ENCODE measurements at places on chromosomes 16 and 17.

- no peak for DNase-seq
Measured at GRCh38 chr16:48409839-48410632, 24.8 kb upstream of the SIAH1 start.

GRCh38 chr16:74623214-74623838, 16.4 kb upstream of the GLG1 start:
- DNase-seq: no peak

DNA sequence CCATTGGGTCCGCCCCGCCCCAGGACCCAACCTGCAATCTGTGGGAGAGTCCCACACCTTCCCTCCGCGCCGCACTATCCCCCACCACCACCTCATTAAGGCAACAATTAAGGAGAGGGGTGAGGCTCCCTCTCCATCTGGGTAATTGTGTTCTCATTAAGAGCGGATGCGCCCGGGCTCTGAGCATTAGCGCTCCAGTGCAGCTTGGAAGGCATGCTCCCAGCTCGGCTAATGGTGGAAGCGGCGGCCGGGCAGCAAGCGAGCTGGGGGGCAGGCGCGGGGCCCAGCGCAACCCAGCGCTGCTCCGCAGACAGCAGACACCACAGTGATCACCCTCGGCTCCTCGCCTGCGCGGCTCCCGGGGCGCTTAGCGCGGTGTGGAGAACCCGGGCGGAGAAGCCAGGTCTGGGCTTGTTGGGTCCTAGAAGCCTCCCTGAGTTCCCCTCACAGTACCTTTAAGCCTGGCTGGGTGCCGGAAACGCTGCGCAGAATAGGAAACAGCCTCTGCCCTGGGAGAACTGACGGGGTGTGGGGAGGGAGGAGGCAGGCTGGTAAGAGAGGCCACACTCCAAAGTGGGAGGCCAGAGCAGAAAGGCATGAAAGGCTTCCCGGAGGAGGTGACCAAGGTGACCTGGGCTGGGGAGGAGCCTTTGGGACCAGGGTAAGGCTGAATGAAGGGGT, 6.4 kb downstream of the CBLN1 start:
- DNase-seq: no peak

GRCh38 chr17:8186787-8187516, 3.0 kb downstream of the BORCS6 start:
- DNase-seq: peak; percentile 90

DNA sequence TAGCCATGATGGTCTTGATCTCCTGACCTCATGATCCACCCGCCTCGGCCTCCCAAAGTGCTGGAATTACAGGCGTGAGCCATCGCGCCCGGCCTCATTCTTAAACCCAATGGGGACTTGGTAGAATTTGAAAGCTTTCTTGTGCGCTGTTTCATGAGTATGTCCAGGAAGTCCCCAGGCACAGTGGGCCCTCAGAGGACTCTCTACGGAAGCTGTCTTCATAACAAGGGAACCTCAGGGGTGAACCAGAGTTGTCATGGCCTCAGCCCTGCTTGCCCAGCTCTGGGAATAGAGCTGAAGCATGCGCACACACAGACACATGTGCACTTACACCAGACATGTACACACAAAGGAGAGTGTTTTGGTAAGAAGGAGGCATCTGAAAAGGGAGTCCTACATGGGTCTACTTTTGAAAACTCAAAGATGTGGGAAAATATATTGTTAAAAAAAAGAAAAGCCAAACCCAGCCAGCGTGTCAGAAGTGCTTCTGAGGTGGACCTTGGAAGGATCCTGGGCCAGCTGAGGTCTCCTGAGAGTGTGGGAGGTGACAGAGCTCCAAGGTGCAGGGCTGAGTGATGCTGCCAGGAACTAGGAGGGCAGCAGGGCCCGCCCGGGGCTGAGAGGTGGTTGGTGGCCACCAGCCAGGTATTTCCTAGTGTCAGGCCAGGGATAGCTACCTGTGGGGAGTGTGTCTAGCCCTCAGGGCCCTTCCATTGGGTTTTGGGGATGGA, 54.6 kb downstream of the EPN2 start:
- DNase-seq: no peak

DNA sequence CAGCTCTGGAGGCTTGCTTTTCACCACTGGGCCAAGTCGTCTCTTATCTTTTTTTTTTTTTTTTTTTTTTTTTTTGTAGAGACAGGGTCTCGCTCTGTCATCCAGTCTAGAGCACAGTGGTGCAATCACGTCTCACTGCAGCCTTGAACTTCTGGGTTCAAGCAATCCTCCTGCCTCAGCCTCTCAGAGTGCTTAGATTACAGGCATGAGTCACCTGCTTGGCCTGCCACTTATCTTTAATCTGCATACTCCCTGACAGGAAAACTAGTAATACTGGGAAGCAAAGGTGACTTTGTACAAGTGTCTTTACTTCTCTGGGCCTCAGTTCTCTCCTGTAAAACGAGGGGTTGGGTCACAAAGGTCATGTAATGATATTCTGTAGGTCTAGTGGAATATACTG, 15.0 kb downstream of the NTN1 start:
- no peak for DNase-seq

DNA sequence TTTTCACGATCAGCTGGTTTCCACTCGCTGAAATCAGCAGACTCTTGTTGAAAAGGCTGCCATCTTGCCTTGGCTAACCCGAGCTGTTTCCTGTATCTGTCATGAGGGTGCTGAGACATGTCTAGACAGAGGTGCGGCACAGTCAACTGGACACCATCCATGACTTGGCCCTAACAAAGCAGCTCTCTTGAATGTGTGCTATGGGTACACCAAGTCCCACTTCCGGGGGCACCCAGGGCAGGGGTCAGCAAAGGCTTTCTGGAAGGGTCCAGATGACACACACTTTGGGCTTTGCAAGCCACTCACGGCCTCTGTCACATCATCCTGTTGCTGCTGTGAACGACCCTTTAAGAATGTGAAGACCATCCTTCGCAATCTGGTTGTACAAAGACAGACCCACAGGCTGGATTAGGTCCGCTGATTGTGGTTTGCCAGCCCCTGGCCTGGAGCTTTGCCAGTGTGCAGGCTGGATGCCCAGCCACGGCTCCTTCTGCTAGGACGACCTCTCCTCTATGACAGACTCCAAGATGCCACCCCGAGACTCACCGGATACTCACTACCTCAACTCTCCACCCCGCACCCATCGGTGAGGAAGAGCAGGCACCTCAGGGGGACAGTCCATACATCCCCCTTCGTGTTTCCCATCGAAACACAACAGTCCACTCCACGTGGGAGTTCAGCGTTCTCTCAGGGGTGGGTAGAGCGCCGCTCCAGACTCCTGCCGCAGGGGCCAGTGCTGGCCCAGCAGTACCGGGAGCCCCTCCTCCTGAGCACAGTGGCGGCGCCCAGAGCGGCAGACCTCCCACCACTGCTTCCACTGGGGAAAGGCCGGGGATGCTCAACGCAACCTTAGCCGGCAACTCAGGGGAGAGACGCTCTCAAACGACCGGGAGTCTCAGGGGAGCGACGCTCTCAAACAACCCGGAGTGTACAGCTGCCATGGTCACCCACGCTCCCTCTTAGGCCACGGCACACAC, 123.5 kb downstream of the ANKRD11 start:
- no peak for DNase-seq

DNA sequence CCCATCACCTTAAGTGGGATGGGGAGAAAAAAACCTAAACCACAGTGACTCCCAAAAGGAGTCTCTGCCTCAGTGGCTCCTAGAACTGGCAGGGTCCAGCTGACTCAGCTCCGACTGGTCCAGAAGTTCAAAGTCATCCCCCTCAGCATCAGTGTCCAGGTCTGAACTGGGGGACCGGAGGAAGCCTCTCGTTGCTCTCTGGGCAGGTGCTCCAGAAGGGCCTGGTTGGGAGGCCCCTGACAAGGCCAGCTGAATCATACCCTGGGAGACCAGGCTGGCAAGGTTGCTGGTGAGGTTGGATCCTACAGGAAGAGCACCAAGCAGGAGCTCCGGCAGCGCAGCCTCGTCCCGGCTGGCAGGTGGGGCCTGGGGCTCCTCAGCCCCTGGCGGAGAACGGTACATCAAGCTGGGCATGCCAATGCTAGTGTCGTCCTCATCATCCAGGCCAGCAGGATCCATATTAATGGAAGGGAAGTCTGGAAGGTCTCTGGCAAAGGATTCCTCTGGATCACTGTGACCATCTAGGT, 4.3 kb upstream of the PSMC3IP start:
- no peak for DNase-seq

DNA sequence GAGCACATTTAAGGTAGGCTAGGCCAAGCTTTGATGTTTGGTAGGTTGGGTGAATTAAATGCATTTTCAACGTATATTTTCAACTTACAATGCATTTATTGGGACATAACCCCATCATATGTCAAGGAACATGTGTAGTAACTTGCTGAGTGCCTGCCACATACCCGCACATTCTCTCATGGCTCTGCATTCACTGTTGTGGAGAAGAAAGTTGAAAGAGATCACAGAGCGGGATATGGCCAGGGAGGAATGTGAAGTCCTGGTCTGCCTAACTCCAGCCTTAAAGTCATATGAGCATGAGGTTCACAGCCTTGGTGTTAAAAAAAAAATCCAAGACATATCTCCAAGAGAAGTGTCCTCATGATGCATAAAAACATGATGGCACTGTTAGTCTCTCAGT, 79.1 kb downstream of the CFDP1 start:
- no peak for DNase-seq

DNA sequence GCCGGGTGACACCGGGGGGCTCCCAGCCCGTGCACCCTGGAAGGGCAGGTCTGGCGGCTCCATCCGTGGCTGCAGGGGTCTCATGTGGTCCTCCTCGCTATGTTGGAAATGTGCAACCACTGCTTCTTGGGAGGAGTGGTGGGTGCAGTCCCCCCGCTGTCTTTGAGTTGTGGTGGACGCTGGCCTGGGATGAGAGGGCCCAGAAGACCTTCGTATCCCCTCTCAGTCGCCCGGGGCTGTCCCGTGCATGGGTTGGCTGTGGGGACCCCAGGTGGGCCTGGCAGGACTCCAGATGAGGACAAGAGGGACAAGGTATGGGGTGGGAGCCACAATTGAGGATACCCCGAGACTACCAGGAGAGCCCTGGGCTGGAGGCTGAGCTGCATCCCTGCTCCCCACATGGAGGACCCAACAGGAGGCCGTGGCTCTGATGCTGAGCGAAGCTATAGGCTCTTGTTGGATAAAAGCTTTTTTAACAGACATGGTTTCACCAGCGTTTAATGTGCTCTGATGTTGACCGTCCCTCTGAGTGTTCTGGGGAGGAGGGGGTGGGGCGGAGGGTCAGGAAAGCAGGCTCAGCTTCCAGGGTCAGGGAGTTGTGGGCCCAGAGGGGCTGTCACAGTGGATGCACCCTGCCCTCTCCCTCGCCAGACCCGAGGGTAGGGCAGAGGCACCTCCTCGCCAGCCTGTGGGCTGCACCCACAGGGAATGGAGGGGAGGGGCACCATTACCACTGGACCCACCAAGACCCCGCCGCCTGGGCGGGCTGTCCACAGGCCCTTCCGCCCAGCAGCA, 5.4 kb downstream of the SPATA2L start:
- no peak for DNase-seq

- no peak for DNase-seq
Measured at GRCh38 chr16:83579436-83579835, 228.3 kb upstream of the HSBP1 start.

DNA sequence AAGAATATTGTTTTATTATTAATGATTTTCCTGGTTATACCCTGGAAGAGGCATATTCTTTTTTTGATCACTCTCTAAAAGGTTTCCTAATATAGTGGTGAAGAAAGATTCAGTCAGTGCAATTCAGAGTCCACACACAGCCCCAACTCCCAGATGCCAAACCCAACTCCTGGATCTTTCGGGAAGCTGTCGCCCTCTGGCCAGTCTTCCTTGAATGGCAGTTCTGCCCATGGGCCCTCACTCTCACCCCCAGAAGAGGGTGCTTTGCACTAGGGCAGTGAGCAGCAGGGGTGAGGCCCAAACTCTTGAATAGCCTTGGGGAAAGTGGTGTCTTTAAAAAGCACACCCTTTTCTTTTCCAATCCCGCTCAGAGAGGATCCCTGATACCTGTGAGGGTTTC, 11.0 kb downstream of the KRT32 start:
- no peak for DNase-seq

DNA sequence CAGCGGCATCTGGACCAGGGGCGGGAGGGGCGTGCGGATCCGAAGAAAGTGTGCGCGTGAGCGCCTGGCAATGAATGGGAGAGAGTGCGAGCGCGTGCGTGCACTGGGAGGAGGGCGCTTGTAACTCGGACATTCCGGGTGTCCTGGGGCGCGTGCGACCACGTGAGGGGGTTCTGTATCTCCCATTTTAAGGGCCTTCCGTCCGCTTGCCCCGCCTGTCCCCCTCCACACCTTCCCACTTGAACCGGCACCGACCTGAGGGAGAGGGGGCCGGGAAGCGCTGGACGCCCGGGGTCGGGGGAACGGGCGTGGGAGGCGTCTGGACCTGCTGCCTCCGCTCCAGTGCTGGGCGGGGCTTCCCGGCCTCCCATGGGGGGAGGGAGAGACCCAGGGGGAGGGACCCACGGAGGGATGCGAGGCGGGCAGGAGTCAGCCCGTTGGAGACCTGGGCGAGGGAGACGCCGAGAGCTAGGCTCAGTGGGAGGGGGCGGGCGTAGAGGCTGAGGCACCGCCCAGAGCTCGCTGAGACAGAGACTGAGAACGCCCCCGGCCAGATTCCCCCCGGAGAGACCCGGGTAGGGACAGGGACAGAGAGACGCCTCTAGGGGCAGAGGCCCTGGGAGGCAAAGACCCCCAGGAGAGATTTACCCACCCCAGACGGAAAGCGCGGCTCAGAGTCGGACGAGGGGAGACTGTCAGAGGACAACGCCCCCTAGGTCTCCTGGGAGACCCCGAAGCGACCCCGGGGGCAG, at the start of gene KREMEN2:
KREMEN2 (plus strand) TSS at position 553 of the 752 bp plus-strand sequence. CDS start 246 bp downstream, outside the sequence.
- peak; percentile 38 for DNase-seq

DNA sequence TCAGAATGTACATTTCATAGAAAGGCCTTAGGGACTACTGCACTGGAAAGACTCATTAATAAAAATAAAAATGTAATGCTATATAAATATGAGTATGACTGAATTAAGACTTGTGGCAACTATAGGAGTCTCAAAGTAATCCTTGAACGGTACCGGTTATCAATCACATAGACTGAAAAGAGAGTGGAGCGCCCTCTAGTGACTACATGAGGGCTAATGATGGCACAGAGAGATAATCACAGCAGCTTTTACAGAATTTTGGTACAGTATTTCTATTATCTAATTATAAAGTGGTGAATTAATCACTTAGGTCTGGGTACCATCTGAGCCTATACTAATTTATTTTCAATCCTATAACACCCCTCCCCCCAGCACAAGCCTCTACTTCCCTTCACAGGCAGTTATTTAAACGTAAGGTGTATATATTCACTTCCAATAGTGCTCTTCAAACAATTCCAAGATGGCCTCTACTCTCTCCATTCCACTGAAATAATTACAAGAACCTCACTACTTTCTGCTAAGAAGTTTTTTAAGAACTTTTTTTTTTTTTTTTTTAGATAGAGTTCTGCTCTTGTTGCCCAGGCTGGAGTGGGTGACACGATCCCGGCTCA, 40.7 kb upstream of the ANKFY1 start:
- peak; percentile 5 for DNase-seq

GRCh38 chr16:75251280-75252048, at the start of gene BCAR1:
TSS of gene BCAR1 (minus strand) at chr16:75251624. CDS start at chr16:75251482, 142 bp downstream.
- peak; percentile 67 for DNase-seq

- DNase-seq: no peak
Measured at GRCh38 chr17:7634384-7634783, 4.4 kb downstream of the SHBG start.
